HL-60 (cell line): ENCODE measurements at places on chromosomes 6 and 20.

DNA sequence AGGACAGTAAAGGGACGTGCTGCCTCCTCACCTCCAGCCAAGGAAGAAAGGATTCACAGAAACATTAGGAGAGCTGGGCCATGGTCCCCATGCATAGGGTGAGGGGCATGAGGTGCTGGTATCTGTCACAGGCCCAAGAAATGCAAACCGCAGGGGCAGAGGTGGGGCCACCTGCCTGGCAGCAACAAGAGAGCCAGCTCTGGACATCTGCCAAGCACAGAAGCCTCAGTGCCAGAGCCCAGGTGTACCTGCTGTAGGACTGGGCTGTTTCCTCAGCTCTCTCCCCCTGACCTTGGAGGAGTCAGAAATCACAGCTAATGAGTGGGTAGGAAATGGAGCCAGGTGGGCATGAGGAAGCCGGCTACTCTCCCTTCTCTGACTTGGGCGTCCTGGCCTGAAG lies 45.3 kb downstream of the SLC2A12 start:
- DNase-seq, result no peak

GRCh38 chr6:7194657-7195056 lies 86.9 kb downstream of the RREB1 start:
- no peak for DNase-seq

DNA sequence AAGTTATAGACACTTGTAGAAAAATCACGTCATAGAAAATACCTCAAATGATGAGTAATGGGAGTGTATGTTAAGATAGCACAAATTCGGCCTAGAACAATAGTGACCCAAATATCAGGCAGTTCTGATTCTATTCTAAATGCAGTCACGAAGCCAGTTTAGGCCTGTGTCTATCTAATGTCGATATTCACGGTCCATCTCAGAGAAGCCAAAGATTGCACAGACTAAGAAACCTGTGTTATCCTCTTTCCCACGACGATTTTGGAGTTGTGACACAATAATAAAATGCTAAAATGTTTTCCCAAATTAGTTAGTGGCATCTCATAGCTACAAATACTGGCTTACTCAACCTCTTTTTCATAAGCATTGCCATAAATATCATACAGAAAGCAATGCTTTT lies 4.0 kb downstream of the HIVEP2 start:
- no peak for DNase-seq

GRCh38 chr20:4519534-4519933 lies 202.2 kb upstream of the PRND start:
- DNase-seq, result peak; percentile 22

- no peak for DNase-seq
Measured at GRCh38 chr6:125287718-125288117, 14.0 kb downstream of the HDDC2 start.

DNA sequence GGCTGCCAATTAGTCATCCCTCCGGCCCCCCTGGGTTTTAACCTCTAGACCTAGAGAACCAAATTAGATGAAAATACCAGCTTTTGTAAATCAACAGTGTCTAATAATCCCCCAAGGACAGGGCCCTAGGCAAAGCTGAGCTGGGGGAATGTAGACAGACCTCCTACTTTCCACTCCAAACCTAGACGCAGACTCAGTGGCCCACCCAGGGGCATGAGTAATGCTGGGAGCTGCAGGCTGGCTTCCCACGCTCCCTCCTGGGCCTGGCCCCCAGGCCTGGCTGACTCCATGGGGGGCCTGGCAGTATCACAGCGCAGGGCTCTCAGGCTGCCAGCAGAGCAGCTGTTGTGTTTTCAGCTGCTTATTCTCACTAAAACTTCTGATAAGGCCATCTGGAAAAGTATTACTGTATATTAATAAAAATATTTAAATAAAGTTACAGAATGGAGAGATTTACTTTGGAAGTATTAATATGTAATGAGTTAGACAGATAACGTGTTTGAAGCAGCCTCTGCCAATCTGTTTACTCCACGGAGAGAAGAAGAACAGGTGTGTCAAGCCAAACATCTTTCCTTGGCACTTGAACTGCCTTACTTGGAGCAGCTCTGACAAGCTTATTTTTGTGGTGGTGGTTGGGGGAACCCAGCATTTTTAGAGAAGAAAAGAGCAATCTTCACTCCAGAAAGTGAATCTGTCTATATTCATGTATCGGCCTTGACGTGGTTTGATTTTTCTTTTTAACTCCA lies 144.0 kb upstream of the AGPAT4 start:
- DNase-seq, result no peak

- DNase-seq, result no peak
Measured at GRCh38 chr20:8913456-8913855, 155.4 kb upstream of the PLCB4 start.

DNA sequence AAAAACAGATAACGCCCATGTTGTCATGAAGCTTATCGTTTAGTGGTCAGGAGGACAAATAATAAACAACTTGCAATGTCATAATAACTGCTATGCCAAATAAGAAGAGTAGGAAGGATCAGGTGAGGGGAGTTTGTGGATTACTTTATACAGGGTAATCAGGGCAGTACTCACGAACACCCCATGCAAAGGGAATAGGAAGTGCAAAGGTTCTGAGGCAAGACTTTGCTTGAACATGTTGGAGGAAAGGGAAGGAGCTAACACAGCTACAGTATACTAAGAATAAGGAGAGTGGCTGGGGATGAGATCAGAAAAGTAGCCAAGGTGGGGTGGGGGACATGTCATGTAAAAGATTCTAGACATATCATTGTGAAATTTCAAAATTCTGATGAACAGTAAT lies 292.0 kb upstream of the RUNX2 start:
- peak; percentile 23 for DNase-seq

DNA sequence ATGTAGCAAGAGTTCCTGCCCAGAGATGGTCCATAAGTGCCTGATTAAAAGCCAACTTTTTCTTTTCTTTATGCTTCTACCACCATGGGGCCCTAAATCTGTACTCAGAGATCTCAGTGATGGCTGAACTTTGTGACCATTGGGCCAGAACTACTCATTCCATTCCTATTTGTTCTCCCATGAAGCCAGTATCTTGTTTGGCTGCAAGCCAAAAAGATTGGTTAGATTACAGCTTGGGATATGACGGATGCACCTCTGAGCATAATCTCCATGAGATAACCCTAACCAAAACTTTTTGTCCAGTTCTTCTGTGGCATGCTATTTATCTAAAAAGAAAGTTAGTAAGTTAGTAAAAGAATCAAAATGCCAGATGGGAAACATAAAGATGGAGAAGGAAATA lies 72.2 kb downstream of the PLCB4 start:
- no peak for DNase-seq

GRCh38 chr6:140440223-140440835 lies 1065.9 kb upstream of the CITED2 start:
- DNase-seq, result no peak

- DNase-seq, result peak; percentile 12
Measured at GRCh38 chr6:20946022-20946421, 411.8 kb downstream of the CDKAL1 start.

GRCh38 chr20:53725575-53725970 lies 131.9 kb upstream of the ZNF217 start:
- DNase-seq, result no peak

DNA sequence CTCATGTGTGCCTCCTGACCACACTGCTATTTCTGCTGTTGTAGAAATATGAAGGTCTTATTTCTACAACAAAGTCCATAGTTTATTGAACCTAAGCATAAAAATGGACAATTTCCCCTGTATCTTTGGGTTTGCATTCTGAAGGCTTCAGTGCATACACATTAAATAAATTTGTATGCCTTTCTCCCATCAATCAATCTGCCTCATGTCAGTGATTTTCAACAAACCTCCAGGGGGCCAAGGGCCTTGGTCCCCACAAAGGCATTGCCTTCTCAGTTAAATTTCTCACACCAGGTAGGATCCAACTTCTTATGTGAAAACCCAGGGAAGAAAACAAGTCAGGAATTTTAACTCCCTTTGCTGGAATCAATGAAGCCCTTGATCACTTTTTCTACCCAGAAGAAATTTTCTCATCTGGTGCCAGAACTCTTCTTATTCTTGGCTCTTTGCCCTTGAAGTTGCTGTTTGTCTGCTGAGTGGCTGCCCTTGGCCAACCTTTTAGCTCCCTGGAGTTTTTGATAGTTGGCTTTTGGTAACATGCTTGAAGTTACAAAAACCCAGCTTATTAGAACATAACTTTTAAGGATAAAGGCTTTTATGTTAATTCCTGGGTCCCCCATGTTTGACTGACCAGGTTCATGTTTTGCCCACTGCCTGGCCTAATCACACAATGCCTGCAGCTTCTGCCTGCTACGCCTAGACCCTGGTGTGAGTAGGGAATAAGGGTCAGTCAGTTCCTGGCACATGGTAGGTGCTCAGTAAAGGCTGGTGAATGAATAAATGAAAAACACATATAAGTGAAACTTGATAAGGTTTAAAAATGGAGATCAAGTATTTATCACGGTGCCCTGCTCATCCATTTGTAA lies 37.0 kb downstream of the SHLD1 start:
- DNase-seq, result no peak

- no peak for DNase-seq
Measured at GRCh38 chr6:33171016-33171879, 21.0 kb downstream of the COL11A2 start.

GRCh38 chr6:14408446-14408845 lies 290.9 kb downstream of the CD83 start:
- DNase-seq, result no peak

GRCh38 chr6:99305021-99305554 lies 44.4 kb downstream of the FAXC start:
- no peak for DNase-seq

DNA sequence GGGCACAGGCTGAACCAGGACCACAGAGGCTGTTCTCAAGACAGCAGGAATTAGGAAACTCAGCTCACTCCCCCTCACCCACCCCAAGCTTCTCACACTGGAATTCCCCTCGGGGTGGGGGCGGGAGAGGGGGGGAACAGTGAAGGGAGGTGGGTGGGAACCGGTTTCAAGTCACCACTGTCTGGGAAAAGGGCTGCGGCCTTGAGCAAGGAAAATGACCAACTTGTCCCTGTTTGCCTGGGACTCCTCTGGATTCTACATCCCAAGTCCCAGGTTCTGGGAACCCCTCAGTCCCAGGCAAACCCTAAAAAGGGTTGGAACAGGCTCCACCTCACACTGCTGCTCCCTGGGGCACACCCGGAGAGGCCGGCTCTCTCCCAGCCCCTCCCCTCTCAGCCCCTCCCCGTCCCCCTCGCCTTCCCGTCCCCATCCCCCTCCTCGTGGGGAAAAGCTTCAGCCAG lies 230.7 kb downstream of the TFAP2C start:
- no peak for DNase-seq

- no peak for DNase-seq
Measured at GRCh38 chr20:42093542-42094440, 475.6 kb upstream of the CHD6 start.

- peak; percentile 82 for DNase-seq
Measured at GRCh38 chr6:20402342-20403069, 827 bp downstream of the E2F3 start.

- peak; percentile 49 for DNase-seq
Measured at GRCh38 chr20:44388466-44389023, 33.0 kb downstream of the HNF4A start.

DNA sequence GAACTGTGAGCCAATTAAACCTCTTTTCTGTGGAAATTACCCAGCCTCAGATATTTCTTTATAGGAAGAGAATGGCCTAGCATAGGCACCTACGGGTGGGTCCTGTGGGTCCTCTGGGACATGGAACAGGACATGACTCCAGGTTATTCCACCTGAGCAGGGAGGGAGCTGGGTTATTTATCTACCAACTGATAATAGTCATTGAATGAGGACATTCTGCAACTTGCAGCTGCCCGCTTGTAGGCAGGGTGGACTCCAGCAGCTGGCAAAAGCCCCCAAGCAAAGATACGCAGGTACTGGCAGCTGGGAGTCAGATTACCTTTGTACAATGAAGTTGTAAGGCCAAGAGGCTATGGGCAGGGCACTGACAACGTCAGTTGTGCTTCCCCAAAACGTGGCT lies 1.4 kb upstream of the BANF2 start:
- no peak for DNase-seq

GRCh38 chr20:25193843-25194242 lies 1.7 kb upstream of the ENTPD6 start:
- no peak for DNase-seq

- no peak for DNase-seq
Measured at GRCh38 chr6:100488244-100488643, 23.5 kb upstream of the SIM1 start.

DNA sequence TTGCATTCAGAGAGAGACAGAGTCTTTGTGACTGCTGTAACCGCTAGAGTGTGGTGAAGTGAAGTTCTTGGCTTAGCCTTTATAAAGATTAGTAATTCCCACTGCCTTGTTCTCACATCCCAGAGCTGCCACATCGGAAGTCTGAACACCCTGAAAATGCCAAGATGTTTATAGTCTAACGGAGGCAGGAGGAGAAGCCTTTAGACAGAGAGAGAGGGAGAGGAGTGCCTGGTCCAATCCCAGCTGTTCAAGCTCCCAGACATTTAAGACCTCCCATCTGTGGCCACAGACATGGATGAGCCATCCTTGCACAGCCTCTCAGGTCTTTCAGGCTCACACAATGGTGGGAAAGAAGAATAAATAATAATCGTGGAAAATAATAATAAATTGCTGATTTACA lies 1422.8 kb upstream of the EYS start:
- DNase-seq, result no peak

- peak; percentile 43 for DNase-seq
Measured at GRCh38 chr6:141484711-141485110, 648.0 kb upstream of the GJE1 start.

GRCh38 chr6:11767978-11768756 lies 10.4 kb downstream of the ADTRP start:
- DNase-seq, result no peak

DNA sequence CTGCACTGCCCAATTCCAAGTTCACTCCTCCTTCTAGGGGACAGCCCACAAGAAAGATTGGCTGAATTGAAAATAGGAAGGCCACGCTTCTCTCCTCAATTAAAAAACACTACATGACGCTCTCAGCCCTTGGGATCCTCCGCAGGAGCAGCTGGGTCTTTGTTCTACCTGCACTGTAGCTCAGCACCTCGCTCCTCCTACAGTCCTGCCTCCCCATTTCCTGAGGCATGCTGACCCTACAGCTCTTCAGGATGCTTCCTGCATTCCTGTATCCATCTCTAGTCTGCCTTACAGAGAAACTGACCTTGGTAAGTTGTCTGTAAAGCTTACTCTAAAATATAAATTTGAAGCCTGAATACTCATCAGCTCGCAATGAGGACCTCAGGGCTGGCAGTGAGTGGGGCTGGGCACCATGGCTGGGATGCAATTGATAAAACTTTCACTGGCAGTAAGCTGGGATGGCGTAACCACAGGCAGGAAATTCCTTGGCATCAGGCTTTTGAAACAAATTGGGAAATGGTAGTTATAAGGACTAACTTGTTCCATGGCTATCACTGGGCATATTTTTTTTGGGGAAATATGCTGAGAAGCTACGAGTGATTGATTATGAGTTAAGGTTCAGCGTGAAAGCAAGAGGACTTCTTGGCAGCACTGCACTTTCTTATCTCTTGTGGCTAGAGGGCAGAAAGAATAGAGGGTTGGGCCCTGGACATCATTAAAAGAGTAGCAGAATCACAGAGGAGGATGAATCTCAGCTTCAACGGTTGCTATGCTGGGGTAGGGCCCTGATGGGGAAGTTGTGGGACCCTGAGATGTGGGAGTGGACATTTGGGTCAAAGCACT lies 11.7 kb upstream of the SIRPB1 start:
- peak; percentile 49 for DNase-seq
